ENCODE measurements at places on chromosomes 1 and 21.

GRCh38 chr1:94433866-94434265 lies 15.7 kb downstream of the ABCD3 start:
- DNase-seq, result no peak

GRCh38 chr1:187045371-187045770 lies 216.6 kb downstream of the PLA2G4A start:
- DNase-seq, result no peak

DNA sequence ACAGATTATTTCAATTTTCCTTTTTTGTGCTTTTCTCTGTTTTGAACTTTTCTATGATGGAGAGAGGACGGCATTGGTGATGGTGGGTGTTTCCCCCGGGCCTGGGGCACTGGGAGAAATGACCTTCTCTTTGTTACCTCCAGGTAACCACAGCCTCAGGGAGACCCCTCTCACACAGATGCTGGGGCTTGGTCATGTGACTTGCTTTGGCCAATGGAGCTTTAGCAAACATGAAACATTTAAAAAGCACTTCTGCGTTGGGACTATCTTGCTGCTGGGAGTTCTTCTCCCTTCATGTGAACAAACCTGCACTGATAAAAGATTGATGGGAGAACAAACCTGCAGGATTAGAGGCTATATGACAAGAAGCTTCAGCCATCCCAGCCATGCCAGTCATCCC lies 122.9 kb downstream of the NGF start:
- no peak for DNase-seq

- DNase-seq, result no peak
Measured at GRCh38 chr21:40972151-40972550, 125.2 kb upstream of the DSCAM start.

DNA sequence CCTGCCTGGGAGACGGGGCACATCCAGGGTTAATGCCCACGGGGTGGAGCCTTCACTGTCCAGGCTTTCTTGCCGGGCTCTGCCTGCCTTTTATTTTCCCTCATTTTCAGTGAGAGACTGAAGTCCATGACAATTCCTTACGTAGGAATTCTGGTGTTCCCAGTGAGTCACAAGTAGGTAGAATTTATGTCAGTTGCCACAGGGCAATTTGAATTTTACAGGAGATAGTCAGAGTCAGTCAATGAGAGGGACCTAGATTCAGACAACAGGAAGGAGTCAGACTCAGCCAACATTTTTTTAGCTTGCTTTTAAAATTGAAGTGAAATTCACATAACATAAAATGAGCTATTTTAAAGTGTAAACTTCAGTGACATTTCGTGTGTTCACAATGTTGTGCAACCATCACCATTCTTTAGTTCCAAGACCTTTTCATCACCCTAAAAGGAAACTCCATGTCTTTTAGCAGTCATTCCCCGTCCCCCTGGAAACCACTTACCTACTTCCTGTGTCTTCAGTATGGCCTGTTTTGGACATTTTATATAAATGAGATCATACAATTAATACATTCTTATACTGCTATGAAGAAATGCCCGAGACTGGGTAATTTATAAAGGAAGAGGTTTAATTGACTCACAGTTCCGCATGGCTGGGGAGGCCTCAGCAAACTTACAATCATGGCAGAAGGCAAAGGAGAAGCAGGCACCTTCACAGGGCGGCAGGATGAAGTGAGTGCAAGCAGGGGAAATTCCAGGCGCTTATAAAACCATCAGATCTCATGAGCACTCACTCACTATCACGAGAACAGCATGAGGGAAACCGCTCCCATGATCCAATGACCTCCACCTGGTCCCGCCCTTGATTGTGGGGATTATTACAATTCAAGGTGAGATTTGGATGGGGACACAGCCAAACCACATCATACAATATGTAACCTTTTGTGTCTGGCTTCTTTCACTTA lies 14.6 kb downstream of the AJAP1 start:
- no peak for DNase-seq

- DNase-seq, result no peak
Measured at GRCh38 chr21:30629200-30629599, 5.8 kb upstream of the KRTAP20-2 start.

DNA sequence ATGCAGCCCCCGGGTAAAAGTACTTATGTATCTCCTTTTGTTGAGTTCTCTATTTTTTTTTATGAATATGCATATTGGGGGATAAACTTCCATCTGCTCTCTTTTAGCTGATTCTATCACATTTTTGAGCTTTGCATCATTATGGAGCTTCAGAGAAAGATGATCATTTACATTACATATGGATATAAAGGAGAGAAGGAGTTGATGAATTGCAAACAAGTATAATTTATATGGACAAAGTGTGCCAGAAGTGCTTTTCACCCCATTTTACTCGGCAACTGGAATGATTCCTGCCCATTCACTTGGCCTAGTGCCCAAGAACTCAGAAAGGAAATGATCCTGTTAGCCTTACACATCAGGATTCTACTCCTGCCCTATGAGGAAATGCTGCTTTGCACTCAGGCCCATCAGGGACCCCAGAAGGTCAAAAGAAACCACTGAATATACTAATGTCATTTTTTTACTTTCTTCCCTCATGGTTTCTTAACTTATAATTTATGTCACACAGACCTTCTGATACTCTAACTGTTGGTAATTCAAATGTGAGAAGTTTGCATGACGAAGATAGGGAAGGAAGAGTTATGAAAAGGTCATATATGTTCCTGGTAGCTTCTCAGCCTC lies 65.6 kb downstream of the SAMSN1 start:
- DNase-seq, result no peak

DNA sequence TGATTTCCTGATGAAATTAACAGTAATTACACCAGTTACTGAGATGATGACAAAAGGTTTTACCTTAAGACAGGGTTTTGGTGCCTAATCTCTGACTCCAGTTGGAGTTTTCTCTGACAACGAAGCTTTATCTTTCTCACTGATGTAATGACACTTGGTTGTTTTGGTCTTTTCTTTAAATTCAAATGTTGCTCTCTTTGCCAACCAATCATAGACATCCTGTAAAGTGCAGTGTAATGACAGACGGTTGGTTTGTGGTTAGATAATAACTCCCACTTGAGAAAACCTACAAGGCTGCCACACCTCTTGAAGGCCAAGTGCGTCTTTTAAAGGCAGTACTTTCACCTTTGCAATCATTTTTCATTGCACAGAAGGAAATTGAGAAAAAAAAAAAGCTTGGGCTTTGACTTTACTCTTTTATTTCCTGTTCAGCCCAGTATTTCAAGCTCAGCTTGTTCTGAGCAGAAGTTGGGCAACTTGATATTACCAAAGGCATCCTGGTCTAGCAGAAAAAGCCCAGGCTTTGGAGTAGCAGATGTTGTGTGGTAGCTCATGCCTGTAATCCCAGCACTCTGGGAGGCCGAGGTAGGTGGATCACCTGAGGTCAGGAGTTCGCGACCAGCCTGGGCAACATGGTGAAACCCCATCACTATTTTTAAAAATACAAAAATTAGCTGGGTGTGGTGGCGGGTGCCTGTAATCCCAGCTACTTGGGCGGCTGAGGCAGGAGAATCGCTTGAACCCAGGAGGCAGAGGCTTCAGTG lies 14.9 kb downstream of the PDIK1L start:
- no peak for DNase-seq

- no peak for DNase-seq
Measured at GRCh38 chr1:241557551-241558193, 25.5 kb downstream of the KMO start.

GRCh38 chr1:35499652-35500176 lies 57.5 kb downstream of the KIAA0319L start:
- no peak for DNase-seq

- no peak for DNase-seq
Measured at GRCh38 chr1:117685936-117686806, 80.3 kb downstream of the TENT5C start.

DNA sequence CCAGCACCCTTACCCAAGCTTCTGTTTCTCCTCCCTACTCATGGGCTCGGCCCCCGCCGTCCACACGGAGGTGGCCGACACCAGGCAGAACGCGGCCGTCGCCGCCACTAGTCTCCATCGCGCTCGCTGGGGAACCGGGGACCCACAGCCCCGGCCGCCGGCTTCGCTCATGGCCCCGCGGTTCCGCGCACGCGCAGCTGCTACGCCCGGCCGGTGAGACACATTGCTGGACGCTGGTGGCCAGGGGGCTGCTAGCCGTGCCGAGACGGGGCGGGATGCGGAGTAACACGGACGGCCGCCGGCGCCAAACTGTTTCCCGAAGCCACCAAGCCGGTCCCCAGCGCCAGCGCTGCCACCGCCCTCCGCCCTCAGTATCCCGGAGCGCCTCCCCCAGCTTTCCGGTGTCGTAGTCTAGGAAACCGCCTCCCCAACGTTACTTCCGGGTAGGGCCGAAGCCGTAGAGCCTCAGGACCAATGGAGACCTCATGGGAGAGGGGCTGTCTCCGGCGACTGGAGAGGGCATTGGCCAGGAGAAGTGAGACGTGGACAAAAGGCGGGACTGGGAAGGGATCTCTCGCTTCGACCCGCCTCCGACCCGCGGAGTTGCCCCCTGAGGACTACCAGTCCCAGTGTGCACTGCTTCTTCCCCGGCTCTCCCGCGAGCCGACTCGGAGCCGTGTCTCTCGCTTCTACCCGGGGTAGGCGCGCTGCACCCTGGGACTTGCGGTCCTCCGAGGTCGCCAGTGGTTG lies at the start of gene EDEM3:
TSS of gene EDEM3 (minus strand) at position 383 of the 750 bp plus-strand sequence. CDS start at position 171, 212 bp downstream.
- DNase-seq, result peak; percentile 95

- no peak for DNase-seq
Measured at GRCh38 chr1:87869567-87869966, 540.9 kb downstream of the LMO4 start.

GRCh38 chr1:36729289-36729688 lies 246.6 kb upstream of the CSF3R start:
- no peak for DNase-seq

DNA sequence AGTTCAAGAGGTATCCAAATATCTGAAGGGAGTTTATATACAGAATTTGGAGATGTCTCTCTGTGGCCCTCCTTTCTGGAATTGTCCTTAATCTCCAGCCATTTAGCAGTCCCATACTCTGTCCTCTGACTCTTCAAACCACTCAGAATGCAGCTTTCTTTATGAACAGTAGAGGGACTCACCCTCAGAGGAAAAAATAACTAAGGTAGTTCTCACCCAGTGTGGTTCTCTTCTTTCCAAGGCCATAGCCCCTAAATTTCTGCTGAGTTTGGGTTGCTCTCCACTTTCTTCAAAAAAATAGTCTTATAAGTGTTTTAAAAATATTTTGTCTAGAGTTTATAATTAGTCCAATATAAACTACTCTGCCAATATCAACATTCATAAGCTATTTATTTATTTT lies 369.7 kb downstream of the MATN1 start:
- no peak for DNase-seq

GRCh38 chr1:43239484-43239883 lies 30.3 kb upstream of the TMEM125 start:
- no peak for DNase-seq

- DNase-seq, result no peak
Measured at GRCh38 chr1:218336328-218336727, 8.8 kb upstream of the TGFB2 start.

GRCh38 chr1:44270686-44271628 lies 57.7 kb downstream of the DMAP1 start:
- no peak for DNase-seq

DNA sequence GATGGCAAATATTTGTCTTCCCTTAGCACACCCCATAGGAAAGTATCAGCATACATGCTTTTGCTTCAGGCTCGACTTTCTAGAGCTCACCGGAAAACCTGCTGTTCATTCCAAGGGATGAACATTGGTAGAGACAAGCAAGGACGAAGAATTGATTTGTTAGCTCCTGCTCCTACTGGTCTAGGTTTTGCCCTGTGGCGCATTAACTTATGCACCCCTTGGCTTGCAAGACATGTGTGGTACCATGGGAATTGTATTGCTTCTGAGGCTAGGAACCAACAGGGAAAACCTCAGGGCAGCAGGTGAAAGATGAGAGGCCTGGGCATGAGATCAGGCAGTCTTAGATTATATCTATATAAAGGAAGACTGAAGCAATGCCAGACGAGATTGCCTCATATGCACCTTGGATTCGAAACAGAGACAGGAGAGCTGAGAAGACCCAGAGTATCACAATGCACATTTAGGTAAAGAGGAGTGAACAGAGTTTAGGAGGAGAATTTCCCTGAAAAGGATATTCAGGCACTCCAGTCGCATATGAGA lies 771.2 kb upstream of the B3GALT2 start:
- no peak for DNase-seq

GRCh38 chr1:19337289-19337688 lies 25.2 kb downstream of the SLC66A1 start:
- DNase-seq, result no peak

GRCh38 chr1:117674521-117675400 lies 68.9 kb downstream of the TENT5C start:
- peak; percentile 19 for DNase-seq

DNA sequence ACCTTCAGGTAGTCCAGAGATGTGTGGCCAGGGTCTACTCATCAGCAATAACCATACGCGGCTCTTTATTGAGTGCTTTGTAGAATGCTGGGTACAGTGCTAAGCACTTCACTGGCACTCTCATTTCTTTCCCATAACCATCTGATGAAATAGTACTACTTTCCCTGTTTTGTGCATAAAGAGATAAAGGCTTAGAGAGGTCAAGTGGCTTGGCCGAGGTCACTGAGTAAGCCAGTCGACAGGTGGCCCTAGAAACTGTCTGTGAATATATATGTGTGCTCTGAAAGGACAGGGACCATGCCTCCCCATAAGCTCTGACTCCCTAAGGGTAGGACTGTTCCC lies 52.8 kb downstream of the NENF start:
- no peak for DNase-seq

DNA sequence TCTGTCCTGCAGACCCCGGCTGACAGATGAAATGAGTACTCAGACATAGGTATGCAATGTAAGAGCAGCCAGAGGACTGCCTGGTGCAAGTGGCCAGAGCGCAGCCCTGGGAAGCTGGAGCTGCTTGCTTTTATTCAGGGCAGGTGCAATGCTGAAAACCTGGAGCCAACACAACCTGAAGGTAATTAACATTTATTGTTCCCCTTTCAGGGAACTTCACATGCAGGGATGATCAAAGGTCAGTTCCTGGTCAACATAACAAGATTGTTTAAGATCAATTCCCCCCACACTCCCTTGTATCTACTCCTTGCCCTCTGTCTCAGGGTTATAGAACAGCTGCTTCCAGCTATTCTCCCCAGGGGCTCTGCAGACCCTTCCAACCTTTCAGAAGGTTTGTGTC lies 48.7 kb upstream of the PRELP start:
- no peak for DNase-seq

GRCh38 chr1:227788271-227789083 lies 27.0 kb upstream of the PRSS38 start:
- no peak for DNase-seq

- DNase-seq, result no peak
Measured at GRCh38 chr1:110857964-110858948, 14.7 kb upstream of the CD53 start.
